ENCODE measurements at places on chromosomes 2 and 18.
A peak's percentile ranks its signal among the peaks of the same experiment; 100 is the strongest.

DNA sequence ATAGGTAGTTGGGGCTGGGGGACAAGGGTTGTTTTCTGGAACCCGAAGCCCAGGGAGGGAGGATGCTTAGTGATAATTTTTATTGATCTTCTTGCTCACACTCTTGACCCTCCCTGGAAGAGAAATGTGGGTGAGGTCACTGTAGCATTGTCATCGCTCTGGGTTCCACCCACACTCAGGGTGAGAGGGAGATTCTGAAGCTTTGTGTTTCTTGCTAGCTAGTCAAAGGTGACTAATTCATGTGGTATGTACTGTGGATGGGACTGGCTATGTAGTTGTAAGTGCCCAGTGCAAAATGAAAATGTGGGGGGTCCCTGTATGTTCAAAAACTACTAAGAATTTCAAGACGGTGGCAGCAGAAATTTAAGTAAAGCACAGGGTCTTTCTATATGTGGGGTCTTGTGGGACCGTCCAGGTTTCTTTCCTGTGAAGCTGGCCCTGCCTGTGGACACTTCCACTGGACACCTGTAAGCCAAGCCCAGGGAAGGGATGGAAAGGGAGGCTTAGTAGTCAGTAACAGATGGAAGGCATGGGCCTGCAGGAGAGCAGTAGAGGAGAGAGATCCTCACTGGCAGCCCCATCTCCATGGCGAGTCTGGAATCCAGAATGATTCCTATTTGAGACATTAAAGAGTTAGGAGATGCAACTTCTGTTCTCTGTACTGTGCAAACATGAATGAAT is 35.0 kb downstream of the TSN start:
- peak; percentile 85 for DNase-seq

DNA sequence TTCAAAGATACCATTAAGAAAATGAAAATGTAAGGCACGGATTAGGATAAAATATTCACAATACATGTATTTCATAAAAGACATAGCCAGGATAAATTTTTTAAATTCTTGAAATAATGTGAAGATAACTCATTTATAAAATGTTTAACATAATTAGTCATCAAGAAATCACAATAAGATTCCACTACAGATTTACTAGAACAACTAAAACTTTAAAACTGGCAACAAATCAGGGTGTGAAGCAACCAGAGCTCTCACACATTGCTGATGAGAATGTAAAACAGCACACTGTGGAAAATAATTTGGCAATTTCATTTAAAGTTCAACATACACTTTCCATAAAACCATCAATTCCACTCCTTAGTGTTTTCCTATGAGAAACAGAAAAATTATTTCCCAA is 89.6 kb upstream of the UBE2E3 start:
- DNase-seq, result no peak

DNA sequence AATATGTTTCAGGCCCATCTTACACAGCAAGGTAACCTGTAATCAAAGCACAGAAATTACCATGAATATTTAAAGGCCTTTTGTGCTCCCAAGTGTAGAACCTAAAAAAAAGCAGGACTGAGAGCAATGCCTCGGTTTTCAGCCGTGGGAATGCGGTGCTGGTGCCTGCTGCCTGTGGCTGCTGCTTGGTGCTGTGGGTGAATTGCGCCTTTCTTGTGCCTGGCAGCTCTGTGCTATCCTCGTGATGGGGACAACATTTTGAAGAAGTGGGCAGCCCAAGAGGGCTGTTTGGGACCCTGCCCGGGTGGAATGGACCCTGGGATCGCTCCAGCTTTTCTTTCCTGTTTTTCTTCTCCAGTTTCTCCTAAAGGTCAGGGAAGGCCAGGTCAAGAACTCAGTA is 91.2 kb downstream of the ASAP2 start:
- DNase-seq, result no peak

GRCh38 chr2:108905906-108906305 is 83.1 kb downstream of the EDAR start:
- DNase-seq, result no peak

DNA sequence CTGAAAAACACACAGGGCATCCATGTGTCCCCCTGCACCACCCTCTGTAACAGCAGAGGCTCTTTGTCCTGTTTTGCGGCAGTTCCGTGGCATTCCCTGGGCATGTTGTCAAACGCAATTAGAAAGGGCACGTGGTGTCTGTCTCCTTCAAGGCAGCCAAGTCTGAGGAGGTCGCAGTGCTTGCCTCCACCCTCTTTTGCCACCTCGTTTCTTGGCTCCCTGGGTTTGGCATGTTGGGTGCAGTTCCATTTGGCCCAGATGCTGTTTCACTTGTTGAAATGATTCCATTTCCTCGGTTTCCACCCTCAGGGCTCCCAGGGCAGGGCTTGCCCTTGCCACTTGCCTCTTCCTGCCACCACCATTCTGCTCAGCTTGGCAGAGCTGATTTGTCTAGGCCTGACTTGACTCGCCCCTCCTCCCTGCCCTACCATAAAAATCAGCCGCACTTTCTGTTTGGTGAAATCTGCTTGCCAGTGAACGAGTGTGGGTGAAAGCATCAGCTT is 12.4 kb downstream of the CCL20 start:
- no peak for DNase-seq

DNA sequence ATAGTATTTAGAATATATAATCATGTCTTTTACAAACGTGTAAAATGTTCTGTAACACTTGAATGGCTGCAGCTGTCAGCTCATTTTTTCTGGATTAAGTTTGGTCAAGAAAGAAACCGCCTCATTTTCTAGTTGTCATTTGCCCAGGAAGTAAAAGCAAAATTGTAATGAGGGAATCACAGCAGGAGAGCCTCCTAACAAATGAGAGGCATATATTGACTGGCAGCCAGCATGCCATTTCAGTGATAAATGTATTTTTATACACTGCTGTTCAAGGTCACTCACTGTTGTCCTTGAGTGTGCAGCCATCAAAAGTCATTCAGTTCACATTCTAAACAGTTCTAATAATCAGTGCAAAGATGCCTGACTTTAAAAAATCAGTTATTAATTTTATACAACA is 144.3 kb upstream of the BOD1L2 start:
- DNase-seq, result no peak

DNA sequence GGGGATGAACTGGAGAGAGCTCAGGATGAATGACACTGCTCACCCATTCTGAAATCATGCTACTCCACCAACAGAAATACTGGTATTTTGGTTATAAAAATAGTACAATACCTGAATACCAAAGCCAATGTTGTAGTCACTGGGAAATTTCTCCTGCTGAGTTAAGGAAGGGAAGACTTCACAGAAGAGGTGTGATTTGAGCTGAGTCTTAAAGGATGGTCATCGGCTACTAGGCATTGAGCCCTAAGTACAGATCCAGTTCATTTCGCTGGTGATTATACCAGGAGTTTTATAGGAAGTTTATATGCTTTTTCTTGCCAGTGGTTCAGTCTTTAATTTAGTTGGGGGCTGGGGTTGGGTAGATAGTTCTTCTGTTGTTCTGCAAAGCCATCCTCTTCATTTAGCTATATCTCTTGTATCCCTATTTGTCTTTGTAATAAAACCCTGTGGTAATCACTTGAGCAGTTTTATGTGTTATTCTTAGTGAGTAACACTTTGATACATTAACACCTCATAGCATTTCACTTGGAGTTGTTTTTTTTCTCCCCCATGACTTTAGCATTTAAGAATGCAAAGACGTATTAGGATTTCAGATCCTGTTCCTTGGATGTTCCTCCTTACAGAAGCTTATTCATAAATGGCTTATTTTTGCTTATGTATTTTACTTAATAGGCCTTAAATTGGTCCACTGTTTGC is 239.9 kb upstream of the FOSL2 start:
- no peak for DNase-seq

DNA sequence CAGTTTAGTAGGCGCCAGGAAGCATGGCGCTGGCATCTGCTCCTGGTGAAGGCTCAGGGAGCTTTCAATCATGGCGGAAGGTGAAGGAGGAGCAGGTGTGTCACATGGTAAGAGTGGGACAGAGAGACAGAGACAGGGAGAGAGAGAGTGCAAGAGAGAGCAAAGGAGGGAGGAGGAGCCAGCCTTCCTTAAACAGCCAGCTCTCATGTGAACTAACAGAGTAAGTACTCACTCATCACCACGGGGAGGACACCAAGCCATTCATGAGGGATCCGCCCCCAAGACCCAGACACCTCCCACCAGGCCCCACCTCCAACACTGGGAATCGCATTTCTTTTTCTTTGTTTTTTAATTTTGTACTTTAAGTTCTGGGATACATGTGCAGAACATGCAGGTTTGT is 40.8 kb upstream of the CLASP1 start:
- DNase-seq, result no peak

DNA sequence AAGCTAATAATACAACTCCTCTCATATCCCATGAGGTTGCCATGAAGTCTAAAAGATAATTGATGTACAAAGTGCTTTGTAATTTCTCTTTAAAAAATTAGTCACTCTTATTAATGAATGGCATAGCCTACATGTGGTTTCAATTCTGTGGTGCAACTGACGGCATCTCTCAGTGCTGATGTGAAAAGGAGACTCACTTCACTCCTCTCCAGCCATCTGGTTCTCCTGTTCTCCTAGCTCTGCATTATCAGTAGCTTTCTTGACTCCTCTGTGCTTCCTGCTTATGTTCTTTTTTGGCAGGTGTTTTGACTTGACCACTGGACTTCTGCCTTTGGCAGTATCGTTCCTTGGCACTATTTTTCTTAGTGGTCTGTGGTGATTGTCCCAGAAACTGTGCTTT is 134.9 kb upstream of the ZFP36L2 start:
- DNase-seq, result no peak

DNA sequence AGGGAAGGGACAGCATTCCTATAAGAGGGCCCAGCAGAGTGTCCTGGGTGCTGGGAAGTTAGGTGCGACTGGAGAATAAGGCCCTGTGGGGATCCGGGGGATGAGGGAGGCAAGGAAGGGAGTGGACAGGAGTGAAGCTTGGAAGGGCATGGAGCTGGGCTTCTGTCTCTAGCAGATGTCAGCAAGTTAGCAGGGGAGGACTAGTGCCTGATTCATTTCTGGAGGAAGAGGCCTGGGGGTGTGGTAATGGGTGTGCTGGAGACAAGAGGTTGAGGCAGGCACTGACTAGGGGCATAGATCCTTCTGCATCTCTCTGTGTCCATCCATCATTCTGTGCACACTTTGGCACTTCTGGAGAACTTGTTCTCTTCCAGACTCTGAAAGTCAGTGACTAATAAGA is 134.7 kb downstream of the ACOXL start:
- no peak for DNase-seq

GRCh38 chr18:45951016-45951714 is 16.0 kb downstream of the EPG5 start:
- no peak for DNase-seq

DNA sequence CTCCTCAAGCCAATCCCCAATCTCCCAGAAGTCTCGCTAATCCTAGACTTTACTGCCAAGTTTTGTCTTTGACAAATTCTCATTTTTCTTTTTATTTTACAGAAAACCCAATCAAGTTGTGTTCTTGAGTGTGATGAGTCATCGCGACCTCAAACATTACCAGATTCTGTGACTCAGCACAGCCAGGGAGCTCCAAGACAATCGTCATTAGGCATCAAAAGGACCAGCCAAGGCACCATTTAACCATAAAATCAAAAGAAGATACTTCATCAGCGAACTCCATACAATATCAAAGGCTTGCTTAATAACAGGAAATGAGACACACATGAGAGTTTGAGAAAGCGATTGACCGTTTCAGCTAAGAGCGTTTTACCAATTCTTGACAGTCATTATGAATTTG is 146.2 kb upstream of the AGAP1 start:
- DNase-seq, result no peak

DNA sequence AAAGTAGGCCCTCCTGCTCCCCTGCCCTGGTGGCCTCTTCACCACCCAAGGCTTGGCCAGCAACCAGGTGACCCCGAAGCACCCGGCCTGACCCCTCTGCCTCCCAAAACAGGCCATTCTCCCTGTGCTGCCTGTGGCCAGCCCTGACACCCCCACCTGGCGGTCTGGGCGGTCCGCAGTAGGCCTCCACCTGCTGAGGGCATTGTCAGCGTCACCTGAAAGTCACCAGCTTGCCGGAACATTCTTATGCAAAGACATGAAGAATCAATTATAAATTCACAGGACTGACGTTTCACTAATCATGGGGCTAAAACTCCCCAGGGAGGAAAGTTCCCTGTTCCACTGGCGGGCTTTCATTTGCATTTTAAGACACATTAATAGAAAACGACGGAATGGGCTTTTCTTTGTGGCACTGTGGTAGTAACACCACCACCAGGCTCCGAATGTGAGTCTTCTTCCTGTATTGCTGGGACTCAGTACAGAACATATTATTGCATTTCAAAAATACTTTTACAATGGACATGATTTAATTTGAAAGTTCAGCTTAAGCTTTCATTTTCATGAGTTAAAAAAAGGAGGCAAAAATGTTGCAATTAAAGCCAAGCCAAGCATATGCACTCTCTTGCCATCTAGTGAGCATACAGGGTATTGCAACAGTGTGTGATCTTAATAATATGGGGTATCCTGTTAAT is 57.4 kb downstream of the ADI1 start:
- peak; percentile 67 for DNase-seq
